ENCODE measurements at places on chromosomes 12 and 14.

GRCh38 chr12:7907009-7907408 lies 29.0 kb downstream of the SLC2A3 start:
- peak; percentile 26 for DNase-seq

DNA sequence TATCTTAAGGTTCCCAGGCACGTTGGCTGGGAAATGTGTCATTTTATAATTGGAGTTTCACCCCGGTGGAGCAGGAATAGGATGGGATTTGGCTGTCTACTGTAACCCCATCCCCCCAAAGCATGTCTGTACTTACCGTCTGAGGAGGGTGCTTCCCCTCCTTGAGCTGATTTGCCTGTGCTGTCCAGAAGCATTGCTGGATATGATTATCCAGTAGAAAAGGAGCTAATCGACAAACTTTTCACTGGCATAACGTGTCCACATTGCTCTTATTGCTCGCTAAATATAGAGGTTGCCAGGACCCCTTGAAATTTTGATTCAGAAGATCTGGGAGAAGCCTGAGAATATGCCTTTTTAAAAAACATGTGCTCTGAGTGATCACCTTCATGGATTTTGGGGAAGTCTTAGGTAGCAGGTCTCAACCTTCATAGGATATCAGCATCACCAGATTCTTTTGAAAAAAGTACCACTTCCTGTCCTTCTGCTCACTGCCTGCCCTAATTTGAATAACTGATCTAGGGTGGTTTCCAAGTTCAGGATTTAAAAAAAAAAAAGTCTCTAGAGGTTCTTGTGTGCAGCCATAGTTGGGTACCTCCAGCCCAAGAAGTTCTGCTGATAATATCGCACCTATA lies 80.4 kb upstream of the KCNA1 start:
- no peak for DNase-seq

DNA sequence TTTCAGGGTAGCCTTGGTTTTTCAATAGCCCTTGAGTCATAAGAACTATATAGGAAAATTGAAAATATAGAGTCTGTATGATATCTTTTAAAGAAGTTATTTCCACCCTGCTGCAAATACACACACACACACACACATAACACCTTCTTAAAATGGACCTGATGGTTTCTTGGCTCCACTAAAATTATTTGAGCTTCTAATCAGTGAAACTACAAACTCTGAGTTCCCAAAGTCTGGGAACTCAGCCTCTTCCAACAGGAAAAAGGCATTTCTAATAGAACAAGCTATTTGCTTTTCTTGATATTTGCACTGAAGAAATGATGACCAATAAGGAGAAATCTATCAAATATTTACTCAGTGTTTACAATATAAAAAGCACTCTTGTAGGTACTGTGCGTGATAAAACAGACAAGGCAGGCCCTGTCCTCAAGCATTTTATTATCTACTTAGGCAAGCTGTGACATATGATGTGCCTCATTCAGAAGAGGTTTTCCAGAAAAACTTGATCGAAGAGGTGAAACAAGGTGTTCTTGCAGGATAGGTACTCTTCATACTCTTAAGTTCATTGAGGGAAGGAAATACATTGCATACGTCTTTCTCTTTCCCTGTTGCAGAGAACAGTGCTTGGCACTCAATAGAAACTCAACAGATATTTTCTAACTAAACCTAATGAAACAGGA lies 88.6 kb downstream of the MGST1 start:
- no peak for DNase-seq

- no peak for DNase-seq
Measured at GRCh38 chr12:52005218-52005902, 1.4 kb upstream of the TAMALIN start.

- no peak for DNase-seq
Measured at GRCh38 chr14:77198561-77198960, 17.0 kb downstream of the TMEM63C start.

DNA sequence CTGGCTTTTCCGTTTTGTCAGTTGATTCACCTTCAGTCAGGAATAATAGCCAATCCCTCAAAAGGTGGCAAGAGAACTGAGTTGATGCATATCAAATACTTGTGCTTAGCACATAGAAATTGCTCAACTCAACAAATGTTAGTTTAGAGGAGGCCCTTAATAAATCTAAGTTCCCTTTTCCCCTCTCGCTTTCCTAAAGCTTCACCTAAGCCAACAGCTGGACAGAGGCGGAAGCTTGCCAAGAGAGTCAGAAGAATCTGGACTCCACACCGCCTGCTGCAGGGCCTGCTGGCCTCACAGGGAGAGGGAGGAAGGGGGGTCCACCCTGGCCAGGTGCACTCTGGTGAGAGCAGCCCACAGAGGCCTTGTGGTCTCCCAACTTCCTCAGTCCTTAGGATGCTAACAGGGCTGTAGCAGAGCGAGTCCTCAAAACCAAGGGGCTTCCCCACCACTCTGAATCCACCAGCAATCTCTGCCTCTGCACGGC lies 213.1 kb downstream of the CHST11 start:
- no peak for DNase-seq

- no peak for DNase-seq
Measured at GRCh38 chr12:46269429-46270241, 792 bp upstream of the SLC38A1 start.

DNA sequence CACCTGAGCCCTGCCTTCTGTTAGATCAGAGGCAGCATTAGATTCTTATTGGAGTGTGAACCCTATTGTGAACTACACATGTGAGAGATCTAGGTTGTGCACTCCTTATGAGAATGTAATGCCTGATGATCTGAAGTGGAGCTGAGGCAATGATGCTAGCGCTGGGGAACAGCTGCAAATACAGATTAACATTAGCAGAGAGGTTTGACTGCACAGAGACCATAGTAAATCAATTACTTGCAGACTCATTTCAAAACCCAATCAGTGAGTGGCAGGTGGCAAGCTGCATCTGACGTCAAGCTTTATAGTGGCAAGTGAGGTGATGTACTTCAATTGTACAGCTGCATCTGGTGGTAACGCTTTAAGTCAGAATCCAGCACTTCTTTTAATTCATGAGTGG lies 141.6 kb downstream of the GPHN start:
- no peak for DNase-seq

- no peak for DNase-seq
Measured at GRCh38 chr12:110091136-110091711, 32.9 kb upstream of the IFT81 start.

GRCh38 chr12:70936203-70936813 lies 15.8 kb upstream of the PTPRR start:
- DNase-seq = no peak

DNA sequence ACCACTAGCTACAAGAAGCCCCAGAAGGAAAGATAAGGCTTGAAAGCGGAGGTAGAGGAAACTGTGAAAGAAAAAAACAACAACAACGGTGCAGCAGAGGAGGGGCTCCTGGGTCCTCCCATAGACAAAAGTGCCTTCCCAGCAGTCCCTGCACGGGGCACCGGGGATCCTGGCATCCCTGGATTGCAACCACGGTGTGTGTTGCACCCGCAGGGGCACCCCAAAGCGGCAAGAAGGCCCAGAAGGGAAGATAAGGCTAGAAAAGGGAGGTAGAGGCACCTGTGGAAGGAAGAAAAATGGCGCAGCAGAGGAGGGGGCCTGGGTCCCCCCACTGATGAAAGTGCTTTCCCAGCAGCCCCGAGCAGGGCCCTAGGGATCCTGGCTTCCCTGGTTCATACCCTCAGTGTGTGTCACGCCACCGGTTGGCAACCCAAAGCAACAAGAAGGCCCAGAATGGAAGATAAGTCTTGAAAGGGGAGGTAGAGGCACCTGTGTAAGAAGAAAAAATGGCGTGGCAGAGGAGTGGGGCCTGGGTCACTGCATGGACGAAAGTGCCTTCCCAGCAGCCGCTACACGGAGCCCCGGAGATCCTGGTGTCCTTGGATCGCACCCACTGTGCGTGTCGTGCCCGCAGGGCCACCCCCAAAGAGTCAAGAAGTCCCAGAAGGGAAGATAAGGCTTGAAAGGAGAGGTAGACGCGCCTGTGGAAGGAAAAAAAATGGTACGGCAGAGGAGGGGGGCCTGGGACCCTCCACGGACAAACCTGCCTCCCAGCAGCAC lies 281.0 kb downstream of the ALG10 start:
- DNase-seq = no peak

GRCh38 chr14:67886191-67886590 lies 66.6 kb downstream of the RAD51B start:
- no peak for DNase-seq

GRCh38 chr14:32244404-32244803 lies 41.3 kb upstream of the RNU6-8 start:
- DNase-seq = no peak

GRCh38 chr14:67358924-67359774 lies 455 bp downstream of the ATP6V1D start:
- DNase-seq = no peak

DNA sequence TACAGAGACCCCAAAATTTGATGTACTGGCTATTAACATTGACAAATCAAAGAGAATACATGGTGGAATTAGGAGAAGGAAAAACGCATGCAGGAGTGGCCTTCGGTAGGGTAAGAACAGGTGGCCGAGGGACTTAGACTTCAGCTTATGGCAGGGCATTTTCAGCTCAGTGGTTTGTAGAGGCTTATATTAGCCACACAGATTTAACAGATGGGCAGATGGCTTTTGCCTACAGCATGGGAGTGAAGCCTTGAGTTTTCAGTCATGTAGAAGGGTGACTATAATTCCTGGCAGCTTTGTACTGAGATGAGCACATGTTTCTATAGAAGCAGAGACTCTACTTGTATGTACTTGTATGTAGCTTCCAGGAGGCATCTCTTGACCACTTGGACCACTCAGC lies 40.9 kb upstream of the PLEKHA5 start:
- no peak for DNase-seq

DNA sequence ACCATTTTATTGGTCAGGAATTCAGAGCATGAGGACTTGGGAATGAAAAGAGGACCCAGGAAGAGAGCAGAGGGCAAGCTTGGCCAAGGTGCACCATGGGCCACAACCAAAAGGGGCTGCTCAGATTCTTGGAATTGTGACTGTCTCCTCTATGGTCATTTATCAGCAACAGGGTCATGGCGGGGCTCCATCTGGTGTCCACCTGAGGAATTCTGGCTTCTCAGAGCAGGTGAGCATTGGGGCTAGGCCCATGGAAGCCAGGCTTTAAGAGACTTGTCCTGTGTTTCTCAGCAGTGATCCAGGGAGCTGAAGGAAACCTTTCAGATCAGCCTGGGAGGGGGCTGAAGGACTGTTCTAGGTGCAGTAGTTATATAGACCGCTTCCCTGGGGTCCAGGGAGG lies 2.6 kb upstream of the RIN3 start:
- DNase-seq = no peak

GRCh38 chr12:12720052-12720451 lies 2.9 kb downstream of the CDKN1B start:
- DNase-seq = no peak

DNA sequence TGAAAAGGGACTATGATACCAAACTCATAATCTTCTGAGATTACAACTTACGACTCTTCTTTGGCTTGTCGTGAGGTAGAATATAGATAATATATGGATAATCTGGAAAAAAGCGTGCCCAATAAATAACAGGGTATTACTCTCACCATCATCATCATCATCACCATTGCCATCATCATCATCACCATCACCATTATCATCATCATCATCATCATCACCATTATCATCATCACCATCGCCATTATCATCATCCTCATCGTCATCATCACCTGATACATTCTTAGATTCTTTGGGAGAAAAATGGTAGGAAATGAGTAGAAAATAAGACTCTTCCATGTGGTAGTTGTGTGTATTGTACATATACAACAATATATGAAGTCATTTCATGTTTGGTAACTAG lies 259.8 kb downstream of the SYT1 start:
- DNase-seq = no peak

DNA sequence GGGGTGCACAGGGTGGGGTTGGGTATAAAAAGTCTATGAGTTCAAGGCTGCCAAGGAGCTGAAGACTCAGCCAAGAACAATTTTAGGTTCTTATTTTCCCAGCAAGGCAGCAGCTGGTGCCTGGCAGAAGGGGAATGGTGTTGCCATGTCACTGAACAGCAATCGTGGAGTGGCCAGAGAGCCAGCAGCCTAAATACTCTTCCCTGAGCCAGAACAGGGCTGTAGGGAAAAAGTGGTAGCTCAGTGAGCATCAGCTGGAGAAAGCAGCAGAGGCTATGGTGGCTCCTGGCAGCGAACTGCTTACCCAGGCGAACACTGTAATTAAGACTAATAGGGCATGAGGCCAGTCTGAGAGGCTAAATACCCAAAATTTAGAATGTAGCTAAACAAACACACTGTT lies 334.9 kb downstream of the RMST start:
- no peak for DNase-seq

DNA sequence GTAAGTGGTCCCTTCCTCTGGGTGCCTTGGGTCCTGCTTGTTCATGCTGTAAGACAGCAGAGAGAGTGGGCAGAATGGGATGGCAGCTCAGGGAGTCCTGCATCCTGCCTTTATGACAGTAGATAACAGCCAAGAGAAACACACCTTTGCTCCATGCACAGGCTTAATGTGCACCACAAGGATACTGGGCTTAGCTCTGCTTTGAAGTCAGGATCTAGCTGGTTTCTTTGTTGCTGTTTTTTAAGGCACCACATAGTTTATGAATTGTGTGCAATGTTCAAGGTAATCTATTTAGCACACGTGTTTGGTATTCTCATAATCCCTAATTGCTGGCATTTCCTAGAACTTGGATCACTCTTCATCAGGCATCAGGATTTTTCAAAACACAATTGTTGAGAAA lies 239.5 kb upstream of the DCN start:
- DNase-seq = no peak

GRCh38 chr12:122215771-122216170 lies 10.1 kb downstream of the DIABLO start:
- no peak for DNase-seq

GRCh38 chr14:96167224-96168148 lies 37.2 kb upstream of the BDKRB2 start:
- DNase-seq = no peak

GRCh38 chr12:67068761-67069450 lies 200.3 kb upstream of the CAND1 start:
- no peak for DNase-seq

DNA sequence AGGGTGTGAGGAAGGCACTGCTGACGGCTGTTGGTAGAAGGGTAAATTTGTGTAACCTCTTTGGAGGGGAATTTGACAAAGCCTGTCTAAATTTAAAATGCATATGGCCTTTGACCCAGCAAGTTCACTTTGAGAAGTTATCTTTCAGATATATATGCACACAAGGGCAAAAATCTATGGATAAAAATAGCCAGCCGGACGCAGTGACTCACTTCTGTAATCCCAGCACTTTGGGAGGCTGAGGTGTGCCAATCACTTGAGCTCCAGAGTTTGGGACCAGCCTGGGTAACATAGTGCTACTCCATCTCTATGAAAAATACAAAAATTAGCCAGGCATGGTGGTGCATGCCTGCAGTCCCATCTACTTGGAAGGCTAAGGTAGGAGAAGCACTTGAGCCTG lies 13.4 kb downstream of the UBC start:
- no peak for DNase-seq

DNA sequence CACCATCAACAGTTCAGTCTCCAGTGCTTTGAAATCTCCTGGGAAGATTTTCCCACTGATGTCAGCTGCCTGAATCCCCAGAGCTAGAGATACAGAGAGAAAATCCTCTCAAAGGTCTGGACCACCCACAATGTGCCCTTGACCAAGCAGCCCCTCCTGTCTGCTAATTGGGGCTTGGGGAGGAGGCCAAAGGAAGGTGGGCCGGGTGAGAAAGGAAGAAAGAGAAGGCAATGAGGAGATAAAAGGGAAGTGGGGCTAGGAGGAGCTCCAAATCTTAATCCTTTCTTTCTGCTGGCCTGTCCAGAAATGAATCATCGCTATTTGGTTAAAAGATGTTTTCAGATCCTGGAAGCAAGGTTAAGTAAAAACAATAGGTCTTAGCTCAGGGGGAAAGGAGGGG lies 322.9 kb downstream of the BCL11B start:
- DNase-seq = no peak

GRCh38 chr14:104698688-104699425 lies 9.4 kb downstream of the INF2 start:
- DNase-seq = no peak

All from non-pigmented ciliary epithelial cell (primary cell).